ENCODE measurements at places on chromosomes 5 and 9.
A peak's percentile ranks its signal among the peaks of the same experiment; 100 is the strongest.

DNA sequence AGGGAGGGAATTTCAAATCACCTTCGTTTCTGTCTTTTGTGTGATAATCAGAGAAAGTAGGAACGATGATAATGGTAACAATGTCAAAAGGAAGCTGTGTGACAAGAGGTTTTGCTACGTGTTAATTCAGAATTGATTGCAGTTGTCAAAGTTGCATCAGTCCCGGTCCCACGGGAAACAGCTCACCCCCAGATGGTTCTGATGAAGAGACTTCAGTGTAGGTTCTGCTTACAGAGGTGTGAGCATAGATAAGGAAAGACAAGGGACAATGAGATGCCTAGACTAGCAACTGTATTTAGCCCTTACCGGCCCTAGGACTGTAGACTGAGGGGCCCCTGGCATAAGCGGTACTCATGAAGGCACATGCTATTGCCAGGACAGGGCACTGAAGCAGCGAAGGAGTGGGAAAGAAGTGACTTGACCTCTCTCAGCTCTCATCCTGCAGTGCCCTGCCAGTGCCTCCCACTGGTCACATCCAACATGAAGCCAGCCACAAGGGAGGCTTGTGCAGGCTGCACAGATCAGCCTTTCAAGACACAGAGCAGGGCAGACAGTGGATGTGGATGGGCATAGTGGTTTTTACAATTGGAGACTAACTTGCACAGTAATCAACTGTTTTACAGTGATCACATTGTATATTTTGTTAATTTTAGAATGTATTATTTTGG, 21.1 kb downstream of the PDE8B start:
- peak; percentile 29 for DNase-seq

DNA sequence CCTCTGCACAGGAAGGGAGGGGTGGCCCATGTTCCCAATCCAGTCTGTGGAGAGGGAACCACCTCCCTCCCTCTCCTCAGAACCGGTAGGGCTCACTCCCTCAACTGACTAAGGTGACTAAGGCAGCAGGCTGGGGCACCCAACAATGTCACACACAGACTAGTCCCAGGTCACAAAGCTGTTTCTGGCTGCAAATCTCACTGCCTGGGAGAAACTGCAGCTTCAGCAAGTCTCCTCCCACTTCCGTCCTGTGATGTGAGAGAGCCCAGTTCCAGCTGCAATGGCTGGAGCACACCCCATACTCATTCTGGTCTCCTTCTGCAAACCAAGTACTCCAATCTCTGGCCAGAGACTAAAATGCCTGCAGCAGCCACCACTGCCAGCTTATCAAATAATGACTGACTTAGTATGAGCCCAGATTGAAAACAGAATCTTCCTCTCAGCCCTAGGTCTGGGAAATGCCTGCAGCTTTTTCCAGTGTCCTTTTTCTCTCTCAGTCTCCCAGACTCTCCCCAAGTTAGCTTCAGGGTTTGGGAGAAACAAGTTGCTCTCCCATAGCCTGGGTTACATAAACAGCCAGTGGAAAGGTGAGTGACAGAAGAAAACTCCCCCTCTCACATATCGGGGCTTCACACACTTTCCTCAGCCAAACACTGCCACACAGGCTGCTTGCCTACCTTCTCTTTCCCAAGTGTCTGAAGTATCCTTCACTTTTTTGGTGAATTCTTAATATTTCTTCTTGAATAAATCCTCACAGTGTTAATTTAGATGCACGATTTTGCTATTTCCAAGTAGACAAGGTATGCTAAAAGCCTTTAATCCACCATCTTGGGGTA, 247.4 kb upstream of the RASA1 start:
- peak; percentile 50 for DNase-seq

- DNase-seq = no peak
Observed at GRCh38 chr9:124019771-124020519, 8.4 kb downstream of the LHX2 start.

GRCh38 chr5:97242341-97242740, 59.3 kb upstream of the RIOK2 start:
- no peak for DNase-seq

DNA sequence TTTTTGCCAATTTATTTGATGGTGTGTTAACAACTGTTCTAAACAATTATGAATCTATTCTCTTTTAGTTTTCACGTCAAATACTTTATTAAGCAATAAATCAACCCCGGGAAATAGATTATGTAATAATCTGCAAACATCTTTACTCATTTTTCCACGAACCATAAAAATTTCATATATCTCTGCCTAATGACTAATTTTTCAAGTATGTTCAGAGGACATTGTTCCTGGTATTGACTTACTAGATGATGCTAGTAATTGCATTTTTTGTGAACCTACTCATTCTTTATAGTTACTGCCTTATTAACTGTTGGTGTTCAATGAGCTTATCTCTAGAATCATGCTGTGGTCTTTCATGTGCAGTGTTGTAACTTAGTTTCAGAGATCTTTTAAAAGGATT, 41.0 kb upstream of the FBN2 start:
- DNase-seq = no peak

- DNase-seq = no peak
Observed at GRCh38 chr5:152443935-152444334, 38.9 kb upstream of the NMUR2 start.

DNA sequence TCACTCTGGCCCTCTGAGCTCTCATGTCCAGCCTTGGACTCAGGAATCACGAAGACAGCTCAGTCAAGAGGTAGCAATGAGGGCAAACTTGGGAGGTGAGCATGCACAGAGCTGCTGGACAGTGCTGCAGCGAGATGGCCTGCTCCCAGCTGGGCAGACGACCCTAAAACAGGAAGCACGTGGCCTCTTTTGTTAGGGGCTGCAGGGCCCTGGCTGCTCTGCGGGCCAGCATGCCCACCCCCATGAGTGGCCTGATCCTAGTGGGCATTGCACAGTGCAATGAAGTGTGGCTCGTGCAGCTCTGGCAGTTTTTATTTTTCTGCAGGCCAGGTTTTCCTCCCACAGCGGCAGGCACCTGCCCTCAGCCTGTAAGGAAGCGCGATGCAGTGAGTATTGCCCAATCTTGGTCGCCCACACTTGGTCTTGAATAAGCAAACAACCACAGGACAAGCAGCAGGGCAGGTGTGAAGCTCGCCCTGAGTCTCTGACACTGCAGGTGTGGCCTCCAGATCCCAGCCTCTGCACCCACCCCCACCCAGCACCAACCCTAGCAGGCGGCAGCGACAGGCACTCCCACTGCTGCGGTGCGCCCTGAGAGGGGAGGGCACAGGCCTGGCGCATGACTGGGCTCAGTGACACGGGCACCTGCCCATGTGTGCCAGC, 60.8 kb downstream of the SEMA4D start:
- no peak for DNase-seq

- no peak for DNase-seq
Observed at GRCh38 chr9:4090491-4090890, 209.4 kb downstream of the GLIS3 start.

DNA sequence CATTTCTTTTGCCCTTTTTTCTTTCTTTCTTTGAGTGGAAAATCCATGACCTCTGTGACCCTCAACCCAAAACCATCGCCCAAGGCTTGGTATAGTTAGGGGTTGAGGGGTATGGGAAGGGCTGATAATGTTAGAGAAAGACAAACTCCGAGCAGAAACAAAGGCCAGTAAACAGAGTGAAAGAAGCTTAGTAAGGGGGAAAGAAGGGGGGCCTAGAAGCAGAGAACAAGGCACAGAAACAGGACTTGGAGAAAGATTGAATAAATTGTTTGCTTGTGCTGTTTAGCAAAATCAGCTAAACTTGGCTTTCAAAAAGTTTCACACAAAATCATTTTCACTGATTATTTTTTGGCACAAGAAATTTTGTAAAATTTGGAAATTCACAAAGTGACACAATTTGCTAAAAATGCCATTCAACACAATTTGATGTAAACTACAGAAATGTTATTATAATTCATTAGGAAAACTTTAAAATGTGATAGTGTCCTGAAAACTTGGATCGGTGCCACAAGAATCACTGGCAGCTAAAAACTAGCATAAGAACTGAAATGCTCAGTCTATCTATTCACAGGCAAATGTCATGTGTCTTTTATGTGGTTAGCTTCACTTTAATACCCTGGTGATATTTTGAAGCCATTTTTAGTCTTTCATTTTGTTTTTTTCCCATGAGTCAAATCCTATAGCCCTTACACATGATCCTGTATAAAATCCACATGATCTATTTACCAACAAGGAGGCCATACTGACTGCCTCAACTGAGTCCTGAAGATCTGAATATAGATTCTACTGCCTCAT, 276.4 kb downstream of the NR2F1-AS1 start:
- no peak for DNase-seq

DNA sequence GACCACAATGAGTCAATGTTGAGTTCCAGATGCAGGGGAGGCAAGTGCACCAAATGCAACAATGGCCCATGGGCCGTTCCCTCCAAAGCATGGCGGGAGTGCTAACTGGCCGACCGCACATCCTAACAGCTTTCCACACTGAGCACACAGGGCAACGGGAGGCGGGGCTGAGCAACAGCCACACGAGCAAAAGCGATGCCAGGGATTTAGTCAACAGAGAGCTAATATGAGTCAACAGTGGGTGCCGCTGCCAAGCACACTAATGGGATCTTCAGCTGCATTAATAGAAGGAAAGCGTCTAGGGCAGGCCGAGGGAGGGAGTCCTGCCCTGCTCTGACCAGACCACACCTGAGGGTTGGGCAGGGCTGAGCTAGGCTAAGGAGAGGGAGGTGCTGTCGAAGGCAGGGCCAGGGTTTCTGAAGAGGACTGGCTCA, 4.6 kb downstream of the EPB41L4B start:
- peak; percentile 78 for DNase-seq

- DNase-seq = no peak
Observed at GRCh38 chr5:73682176-73682575, 56.2 kb downstream of the ARHGEF28 start.

- no peak for DNase-seq
Observed at GRCh38 chr9:134653259-134654009, 11.8 kb downstream of the COL5A1 start.

DNA sequence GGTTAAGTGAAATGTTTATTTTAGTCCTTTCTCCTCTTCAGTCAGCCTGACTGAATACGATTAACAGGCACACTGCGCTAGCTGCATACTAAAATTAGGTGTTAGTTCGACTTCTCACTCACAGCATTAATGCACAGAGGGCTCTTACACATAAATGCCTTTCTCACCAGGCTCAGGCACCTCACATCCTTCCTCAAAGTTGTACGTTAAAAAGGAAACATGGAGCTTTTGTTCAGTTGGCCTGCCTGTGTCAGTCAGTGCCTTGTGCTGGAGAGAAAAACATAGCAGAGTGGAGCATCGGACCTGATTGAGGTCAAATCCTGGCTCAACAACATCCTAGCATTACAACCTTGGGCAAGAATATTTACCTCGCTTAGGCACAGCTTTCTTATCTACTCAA, 236.0 kb upstream of the ZNF462 start:
- DNase-seq = no peak

GRCh38 chr5:41547991-41548390, 37.6 kb upstream of the PLCXD3 start:
- no peak for DNase-seq

GRCh38 chr9:135574331-135574730, 12.8 kb downstream of the PAEP start:
- no peak for DNase-seq

DNA sequence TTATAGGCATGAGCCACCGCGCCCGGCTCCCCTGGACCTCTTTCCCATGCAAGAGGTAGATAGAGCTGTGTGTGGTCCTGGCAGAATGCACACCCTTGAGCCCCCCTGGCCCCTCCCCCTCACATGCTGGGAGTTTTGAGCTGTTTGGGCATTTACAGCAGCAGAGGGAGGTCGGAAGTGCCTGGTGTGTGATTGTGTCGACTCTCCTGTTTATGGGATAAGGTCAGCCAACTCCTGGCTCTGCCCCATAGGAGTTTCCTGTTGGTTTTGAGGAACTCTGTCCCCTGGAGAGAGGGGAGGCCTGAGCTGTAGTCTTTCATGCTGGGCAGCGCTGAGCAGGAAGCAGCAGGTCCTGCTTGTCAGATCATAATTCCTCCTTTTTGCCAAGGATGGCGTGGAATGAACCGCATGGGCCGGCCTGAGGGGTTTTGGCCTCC, 6.0 kb downstream of the LRRC8A start:
- no peak for DNase-seq

DNA sequence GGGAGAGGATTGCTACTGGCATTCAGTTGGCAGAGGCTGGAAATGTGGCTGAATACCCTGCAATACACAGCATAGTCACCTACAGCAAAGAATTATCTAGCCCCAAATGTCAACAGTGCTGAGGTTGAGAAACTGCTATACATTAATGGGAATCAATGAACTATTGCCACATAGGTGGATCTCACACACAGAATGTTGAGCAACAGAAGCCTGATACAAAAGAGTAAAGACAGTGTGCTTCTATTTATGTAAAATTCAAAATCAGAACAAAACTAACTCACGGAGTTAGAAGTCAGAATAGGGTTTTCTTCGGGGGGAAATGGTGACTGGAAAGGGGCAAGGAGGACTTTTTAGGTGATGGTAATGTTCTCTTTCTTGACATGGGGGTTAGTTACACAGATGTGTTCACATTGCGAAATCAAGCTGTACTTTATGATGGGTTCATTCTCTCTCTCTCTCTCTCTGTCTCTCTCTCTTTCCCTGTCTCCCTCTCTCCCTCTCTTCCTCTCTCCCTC, 45.7 kb upstream of the PANK3 start:
- DNase-seq = no peak

GRCh38 chr5:149062371-149063016, 368 bp downstream of the SH3TC2 start:
- DNase-seq = no peak

- no peak for DNase-seq
Observed at GRCh38 chr5:127981498-127981897, 102.1 kb upstream of the SLC12A2 start.

GRCh38 chr9:77472646-77473045, 175.5 kb downstream of the GNA14 start:
- DNase-seq = no peak

All from head of caudate nucleus (tissue), 42 donors.